ENCODE measurements at places on chromosomes 4 and X.

GRCh38 chrX:17025621-17026302 lies 79.3 kb downstream of the REPS2 start:
- DNase-seq, result no peak

DNA sequence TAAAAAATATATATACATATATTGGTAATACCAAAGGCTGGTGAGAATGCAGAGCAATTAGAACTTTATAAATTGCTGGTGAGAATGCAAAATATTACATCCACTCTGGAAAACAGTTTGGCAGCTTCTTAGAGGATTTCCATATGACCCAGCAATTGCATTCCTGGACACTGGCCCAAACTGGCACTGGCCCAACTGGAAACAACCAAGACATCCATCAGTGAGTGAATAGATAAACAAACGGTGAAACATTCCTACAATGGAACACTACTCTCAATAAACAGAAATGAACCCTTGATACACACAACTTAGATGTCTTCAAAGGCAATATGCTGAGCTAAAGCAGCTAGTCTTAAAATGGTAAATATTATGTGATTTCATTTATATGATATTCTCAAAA lies 524.2 kb downstream of the IQCM start:
- DNase-seq, result peak; percentile 65

DNA sequence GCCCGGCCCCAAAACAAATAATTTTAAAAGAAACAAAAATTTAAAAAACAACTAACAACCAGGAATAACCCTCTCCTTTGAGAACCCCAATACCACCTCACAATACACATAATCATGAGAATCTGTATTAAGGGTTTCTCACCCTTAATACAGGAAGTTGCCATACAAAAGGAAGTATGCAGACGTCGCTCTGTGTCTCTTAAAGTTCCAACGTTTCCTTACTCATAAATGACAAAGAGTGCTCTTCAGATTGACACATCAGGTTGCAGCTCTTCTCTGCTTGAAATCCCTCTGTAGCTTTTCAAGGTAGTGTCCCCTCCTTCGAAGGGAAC lies 73.9 kb upstream of the IRF2 start:
- no peak for DNase-seq

- DNase-seq, result no peak
These were observed 240.3 kb downstream of the PALLD start for GRCh38 chr4:168736860-168737805.

GRCh38 chrX:129939986-129940385 lies 34.0 kb downstream of the UTP14A start:
- no peak for DNase-seq

GRCh38 chr4:2810388-2810787 lies 17.5 kb downstream of the SH3BP2 start:
- no peak for DNase-seq

- no peak for DNase-seq
These were observed 76.8 kb upstream of the CPEB2 start for GRCh38 chr4:14925471-14925870.

DNA sequence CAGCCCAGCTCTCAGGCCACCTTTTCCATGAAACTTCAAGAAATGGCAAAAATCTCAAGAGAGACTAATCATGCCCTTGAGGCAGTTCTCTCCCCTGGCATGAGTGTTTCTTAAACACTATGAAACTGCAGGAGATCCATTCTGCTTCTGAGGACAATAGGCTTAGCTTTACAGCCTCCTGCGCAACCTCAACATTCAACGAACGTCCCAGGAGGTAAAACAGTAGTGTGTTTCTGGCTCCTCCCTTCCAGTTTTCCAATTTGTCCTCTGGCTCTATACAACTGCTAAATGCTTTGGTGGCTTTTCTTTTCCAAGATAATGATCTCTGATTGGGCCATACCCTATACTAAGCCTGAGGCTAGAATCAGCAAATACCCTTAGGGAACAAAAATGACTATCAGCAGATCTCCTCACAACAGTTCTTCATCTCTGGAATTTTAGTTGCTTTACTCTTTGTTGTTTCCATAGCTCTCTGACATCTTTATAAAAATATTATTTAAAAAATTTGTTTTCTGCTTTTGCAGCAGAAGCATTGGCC lies 87.0 kb upstream of the FAT1 start:
- DNase-seq, result no peak

DNA sequence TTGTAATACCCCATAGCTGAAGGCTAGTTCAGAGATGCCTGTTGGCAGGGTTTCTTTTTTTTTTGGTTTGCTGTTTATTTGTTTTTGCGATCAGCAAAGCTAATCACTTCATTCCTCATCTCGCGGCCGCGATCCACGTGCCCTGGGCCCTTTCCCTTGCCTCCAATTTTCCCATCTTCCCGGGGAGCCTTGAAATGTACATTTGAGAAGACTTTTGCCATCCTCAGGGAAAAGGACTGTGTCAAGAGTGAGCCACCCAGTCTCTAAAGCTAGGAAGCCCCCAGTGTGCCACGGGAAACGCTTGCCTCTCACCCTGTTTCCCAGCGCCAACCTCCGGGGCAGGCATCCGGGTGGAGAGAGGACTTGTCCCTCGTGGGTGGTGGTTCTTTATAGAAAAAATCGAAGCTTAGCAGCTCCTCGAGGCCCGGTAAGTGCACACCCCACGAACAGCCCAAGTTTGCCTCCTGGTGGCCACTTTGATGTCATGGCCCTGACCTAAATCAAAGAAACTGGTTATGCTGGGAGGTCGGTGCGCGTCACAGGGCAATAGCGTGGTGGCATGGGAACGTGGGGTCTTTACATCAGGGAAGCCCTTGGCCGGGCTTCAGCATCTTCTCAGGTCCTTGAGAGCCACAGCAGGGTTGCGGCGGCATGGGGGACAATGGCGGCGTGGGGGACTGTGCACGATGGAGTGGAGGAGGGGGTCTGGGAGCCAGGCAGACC lies 42.0 kb downstream of the MAP7D3 start:
- peak; percentile 57 for DNase-seq

GRCh38 chr4:95142932-95143331 lies 385.2 kb downstream of the BMPR1B start:
- DNase-seq, result no peak

DNA sequence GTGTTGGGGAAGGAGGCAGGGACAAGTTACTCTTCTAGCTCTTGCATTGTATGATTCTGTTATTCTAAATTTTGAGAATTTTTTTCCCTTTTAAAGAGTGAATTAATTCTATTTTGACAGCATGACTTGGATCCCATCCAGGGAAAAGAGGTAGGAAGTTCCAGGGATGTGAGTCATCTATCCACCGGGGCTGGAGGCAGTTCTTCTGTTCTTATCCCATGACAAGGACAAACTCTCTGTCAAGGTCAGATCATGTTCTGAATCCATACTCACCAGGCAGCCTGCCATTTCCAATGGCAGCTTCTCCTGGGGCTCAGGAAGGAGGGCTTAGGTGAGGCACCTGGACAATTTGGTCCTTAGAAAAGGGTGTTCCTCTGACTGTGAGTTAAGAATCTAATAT lies 132.0 kb upstream of the MED14 start:
- no peak for DNase-seq

- DNase-seq, result no peak
These were observed 2138.8 kb downstream of the PCDH7 start for GRCh38 chr4:32858971-32859370.

DNA sequence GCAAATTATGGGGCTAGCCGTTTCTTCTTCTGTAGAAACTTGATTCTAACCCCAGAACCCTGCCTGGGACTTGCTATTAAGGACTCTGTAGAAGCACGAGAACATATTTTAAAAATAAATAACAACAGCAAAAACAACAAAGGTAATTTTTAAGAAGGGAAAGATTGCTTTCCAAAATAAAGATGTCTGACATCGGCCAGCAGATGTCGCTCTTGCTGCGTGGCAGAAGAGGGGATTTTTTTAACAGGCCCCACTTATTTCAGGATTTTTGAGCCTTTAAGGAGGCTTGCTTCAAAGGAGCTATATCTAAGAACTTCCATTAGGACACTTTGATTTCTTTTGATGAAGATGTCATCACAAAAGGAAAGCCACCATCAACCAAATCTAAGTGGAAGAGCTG lies 62.8 kb upstream of the EGFL6 start:
- no peak for DNase-seq

DNA sequence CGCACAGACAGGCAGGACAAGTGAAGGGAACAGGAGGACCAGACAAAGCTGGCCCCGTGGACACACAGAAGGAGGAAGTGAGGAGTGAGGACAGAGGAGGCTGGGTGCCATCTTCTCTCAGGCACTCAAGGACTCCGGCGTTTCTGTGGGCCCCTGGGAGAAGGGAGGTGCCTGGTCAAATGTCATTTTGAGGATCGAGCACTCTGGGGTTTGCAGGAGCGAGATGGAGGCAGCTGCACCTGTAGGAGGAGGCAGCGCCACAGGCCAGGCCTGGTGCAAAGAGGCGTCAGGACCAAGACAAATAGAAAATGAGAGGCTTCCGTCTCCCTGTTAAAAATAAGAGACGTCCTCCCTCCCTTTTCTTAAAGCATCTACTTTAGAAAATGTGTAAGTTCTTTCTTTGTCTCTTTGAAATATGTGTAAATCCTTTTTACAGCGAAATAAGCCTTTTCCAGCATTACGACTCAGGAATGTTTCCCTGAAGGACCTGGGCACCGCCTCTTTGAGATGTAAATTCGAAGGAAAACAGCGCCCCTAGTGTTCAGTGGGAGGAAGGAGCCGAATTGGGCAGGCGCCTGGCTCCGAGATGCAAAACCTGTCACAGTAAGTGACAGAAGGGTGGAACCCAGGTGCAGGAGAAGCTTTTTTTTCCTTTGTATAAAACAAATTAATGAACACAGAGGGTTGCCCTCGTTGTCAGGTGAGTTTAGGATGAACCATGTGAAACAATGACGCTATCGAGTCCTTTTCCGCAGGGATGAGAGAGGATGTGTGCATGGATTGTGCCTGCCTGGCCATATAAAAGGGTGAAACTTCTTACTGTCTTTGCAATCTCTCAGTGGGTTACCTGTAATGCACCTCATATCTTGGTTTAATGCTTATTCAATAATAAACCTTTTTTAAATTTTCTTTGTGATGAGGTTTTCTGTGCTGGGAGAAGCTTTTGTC lies 1.4 kb upstream of the C4orf50 start:
- DNase-seq, result no peak

- no peak for DNase-seq
These were observed 62.6 kb upstream of the SYTL5 start for GRCh38 chrX:37943554-37944344.

DNA sequence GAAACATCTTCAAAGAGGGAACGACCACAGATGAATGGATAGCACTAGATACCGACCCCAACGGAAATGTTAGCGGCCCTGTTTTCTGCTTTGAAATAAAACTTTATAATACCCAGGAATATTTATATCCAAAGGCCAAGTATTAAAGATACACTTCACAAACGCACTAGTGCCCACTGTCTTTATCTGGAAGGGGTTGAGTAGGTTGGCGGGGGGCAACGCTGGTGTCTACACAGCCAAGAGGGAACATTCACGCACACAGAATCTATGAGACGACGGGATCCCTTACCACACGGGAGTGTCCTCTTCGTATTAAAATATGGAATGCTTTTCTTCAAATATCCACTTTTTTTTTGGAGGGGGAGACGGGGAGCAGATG lies 3.3 kb downstream of the HAND2 start:
- DNase-seq, result no peak

- DNase-seq, result no peak
These were observed 69.2 kb downstream of the UCHL1 start for GRCh38 chr4:41325901-41326300.
